HL-60 (cell line): ENCODE measurements at places on chromosomes 1 and 21.

DNA sequence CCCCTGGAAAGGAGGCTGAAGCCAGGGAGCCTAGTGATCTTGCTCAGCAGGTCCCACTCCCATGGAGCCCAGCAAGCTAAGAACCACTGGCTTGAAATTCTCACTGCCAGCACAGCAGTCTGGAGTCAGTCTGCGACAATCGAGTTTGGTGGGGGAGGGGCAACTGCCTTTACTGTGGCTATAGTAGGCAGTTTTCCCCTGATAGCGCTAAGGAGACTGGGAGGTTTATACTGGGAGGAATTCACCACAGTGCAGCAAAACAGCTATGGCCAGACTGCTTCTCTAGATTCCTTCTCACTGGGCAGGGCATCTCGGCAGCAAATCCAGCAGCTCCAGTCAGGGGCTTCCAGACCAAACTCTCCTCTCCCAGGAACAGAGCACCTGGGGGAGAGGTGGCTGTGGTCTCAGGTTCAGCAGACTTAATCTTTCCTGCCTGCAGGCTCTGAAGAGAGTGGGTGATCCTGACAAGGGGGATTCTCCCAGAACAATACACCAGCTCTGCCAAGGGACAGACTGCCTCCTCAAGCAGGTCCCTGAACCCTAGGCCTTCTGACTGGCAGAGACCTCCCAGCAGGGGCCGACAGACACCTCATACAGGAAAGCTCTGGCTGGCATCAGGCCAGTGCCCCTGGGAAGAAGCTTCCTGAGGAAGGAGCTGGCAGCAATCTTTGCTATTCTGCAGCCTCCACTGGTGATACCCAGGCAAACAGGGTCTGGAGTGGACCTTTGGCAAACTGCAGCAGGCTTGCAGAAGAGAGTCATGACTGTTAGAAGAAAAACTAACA lies 548.5 kb upstream of the NEGR1 start:
- no peak for DNase-seq

- DNase-seq: no peak
Measured at GRCh38 chr1:16130827-16131226, 25.0 kb downstream of the EPHA2 start.

DNA sequence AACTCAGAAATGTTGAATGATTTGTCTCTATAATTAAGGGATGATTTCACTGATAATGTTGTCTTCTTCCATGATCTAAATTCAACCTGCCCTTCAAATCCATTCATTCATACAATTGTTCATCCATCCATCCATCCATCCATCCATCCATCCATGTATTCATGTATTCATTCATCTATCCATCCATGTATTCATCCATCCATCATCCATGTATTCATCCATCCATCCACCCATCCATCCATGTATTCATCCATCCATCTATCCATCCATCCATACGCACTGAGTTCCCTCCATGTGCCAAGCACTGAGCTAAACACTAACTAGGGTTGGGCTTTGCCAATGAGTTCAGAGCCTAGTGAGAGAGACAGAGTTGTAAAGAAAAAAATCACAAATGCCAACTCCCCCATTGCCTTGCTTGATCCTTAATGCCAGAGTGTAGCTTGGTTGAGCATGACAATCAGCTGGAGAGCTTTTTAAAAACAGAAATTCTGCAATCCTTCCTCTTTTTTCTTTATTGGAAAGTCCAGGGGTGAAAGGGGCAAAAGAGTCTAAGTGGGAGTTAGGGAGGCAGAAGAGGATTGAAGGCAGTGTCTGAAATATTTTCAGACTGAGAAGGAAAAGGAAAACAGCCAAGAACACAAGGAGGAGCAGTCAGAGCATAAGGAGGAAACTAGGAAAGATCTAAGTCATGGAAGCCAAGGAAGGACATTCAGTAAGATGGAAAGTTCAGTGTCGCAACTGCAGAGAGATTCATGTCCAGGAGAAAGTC lies 92.4 kb upstream of the ERG start:
- no peak for DNase-seq

DNA sequence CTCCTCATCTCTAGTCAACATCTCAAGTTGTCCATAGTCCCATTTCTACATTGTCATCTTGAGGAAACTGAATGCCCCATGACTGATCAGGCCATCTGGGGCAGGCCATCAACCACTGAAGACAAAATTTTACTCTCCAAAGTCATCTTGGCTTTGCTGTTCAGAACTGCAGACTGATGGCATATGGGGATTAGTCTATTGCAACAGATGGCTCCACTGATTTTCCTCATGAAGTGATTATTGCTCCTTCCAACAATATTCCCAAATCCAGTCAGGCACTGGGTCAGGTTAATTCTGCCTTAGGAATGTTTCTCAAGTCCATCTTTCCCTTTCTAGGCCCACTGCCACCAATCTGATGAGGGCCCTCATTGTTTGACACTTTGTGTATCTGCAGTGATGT lies 101.7 kb downstream of the ESRRG start:
- DNase-seq: no peak

DNA sequence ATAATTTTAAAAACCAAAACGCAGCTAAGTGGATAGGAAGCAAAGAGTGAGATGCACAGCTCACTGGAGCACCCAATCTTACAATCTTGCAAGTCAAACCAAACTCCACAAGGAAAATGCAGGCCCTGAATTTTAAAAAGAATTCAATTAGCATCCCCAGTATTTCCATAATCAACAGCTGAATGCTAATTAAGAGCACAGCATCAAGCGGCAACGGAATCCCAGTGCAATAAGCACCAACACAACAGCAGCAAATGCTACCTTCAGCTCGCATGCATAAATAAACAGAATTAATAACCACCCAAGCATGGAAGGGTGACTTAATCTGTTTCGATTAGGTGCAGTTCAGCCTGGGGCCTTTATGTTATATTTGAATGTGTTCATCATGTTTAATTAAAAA lies 142.9 kb downstream of the SLC45A1 start:
- no peak for DNase-seq
